Stimulated activated naive CD4-positive, alpha-beta T cell treated with Interleukin-2 at 50 U/mL for 16 hours (primary cell): ENCODE measurements at places on chromosomes 1 and 21.
A peak's percentile ranks its signal among the peaks of the same experiment; 100 is the strongest.

DNA sequence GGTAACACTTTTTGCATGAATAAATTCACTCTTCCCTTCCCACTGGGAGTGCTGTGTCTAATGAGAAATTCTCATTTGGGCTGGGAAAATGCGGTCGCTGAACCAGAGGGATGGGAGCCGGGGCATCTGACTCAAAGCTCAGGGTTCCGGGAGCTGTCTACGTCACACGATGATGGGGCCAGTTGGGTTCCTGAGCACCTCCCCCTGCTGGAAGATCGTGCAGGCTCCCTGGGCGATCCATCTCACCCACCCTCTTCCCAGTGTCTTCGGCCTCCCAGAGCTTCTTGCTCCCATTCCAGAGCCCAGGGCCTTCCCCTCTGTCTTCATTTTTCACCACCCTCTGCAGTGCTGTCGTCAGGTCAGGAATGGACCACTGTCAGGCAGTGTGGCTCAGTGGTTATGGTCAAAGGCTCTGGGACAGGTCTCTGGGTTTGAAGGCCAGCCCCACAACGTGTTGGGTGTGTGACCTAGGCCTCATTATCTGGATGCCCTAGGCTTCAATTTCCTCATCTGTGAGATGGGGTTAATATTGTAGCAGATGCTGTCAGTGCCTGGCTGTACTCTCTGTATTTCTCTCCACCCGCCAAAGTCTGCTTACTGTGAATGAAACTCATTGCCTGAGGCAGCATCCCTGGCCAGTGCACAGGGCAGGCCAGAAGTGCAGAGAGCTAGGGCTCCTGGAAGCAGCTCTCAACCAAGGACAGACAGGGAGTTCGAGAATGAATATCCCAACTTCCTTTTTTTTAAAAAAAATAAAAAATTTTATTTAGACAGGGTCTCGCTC is 31.8 kb downstream of the IGSF21 start:
- no peak for DNase-seq

DNA sequence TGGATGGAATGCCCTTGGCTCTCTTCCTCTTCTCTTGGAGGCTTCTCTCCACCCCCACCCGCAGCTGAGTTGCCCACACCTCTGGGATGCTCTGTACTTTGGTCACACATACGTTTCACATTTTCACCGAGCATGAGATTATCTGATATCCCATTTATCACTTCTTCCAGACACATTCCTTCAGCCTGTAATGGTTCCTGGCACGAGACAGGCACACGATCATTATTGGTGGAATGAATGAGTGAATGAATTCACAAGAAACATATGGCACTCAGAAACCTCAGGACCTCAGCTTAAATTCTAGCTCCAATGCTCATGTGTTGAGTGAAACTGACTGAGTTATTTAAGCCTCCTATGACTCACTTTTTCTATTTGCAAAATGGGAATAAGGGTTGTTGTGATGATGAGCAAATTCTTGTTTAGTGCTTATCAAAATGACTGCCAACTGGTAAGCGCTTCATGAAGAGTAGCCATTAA is 242.7 kb upstream of the JUN start:
- DNase-seq, result no peak

- DNase-seq, result peak; percentile 48
These were observed at the start of gene VAV3 for GRCh38 chr1:107965110-107965991. TSS of gene VAV3 (minus strand) at chr1:107965180. CDS start at chr1:107964869, 311 bp downstream.

GRCh38 chr1:225480825-225481434 is 53.1 kb upstream of the LBR start:
- DNase-seq, result peak; percentile 24

DNA sequence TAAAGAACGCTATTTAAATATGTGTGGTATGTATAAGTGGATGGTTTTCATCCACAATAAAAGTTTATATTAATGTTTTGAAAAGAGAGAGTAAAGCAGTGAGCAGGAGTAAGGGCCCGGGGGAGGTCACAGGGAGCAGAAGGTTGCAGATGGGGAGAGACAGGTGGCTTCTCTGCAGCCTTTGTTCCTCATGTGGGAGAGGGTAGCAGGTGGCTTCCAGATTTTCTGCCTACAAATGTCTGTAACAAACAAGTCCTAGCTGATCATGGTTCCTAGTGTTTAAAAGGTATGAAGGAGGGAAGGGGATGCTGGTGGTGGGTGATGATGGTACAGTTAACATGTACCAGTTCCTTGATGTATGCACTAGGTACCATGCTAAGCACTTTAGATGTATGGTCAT is 18.8 kb downstream of the QSOX1 start:
- no peak for DNase-seq

- peak; percentile 51 for DNase-seq
These were observed at the start of gene COA7 for GRCh38 chr1:52697795-52698674. TSS of gene COA7 (minus strand) at chr1:52698347. CDS start at chr1:52698326, 21 bp downstream.

DNA sequence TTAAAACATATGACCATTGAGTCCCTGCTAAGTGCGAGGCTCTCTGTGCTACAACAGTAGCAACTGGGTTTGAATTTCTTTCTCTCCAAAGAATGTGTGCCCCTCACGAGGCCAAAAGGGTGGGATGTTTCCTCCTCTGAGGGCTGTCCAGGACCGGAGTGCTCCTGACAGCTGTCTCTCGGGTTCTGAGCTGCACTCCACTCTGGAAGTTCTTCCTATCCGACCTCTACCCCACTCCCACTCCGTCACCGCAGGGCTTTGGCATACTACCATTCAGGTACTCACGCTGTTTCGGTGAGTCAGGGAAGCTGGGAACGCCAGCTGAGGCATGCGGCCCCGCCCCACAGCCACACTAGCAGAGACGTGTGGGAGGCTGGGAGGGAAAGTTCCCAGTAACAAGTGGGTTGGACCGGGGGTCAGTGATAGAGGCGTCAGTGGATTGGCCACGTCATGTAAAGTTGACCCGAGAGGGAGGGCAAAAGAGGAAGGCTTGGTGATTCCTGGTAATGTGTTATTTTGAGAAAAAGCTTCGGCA is 705 bp upstream of the SLC50A1 start:
- peak; percentile 76 for DNase-seq

DNA sequence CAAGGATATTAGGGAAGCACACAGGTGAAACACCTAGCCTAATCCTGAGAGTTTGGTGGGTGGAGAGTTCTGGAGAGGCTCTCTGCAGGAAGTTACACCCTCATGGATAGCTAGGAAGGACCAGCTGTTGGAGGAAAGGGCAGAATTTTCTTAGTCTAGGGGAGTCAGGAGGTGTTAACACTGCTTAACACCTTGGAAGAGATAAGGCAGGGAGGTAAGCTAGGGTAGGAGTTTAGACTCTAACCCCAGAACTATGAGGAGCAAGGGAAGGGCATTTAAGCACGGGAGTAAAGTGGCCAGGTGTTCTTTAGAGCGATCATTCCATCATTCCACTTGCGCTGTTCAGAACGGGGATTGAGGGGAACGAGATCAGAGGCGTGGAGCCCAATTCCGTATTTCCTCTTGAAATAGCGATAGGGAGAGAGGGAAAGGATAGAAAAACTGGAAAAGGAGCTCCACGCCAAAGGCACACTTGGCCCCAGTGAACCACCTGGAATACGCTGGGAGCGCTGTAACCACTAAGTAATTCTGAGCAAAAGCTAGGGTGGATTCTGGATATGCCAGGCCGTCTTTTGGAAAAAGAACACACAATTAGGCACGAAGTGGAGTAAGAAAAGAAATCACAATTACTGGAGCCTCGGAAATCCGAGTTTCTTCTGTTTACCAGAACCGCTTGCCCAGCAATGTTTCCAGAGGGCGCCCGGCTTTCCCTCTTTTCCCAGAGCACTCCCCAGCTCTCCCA is 1.5 kb upstream of the GPR137B start:
- no peak for DNase-seq

DNA sequence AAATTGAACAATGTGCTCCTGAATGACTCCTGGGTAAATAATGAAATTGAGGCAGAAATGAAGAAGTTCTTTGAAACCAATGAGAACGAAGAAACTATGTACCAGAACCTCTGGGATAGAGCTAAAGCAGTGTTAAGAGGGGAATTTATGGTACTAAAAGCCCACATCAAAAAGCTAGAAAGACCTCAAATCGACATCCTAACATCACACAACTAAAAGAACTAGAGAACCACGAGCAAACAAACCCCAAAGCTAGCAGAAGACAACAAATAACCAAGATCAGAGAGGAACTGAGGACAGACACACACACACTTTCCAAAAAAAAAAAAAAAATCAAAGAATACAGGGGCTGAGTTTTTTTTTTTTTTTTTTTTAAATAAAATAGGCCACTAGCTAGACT is 564.2 kb downstream of the SMYD3 start:
- DNase-seq, result no peak

GRCh38 chr1:24900985-24901781 is 28.9 kb downstream of the RUNX3 start:
- DNase-seq, result no peak

- DNase-seq, result no peak
These were observed 175.6 kb upstream of the ESRRG start for GRCh38 chr1:216898801-216899200.

DNA sequence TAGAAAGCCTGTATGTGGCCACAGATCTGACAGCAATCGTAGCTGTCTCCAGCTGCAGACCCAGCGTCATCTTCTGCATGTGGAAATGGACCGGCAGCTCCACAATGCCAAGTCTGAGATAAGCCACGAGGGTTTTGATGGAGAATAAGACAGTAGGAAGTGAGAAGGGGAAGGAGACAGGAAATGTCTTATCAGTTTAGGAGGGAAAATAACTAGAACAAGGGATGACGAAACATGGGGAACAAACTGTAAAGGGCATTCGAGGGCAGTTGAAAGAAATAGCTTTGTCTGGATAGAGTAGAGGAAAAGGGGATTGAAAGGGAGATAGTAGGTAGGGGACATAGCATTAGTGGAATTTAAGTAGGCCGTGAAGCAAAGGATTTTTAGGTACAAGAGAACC is 74.0 kb upstream of the CTTNBP2NL start:
- DNase-seq, result no peak

- no peak for DNase-seq
These were observed at the start of gene LHX4 for GRCh38 chr1:180229483-180230415. TSS of gene LHX4 (plus strand) at chr1:180230264. CDS start at chr1:180230530, 266 bp downstream.

- DNase-seq, result no peak
These were observed 448.6 kb downstream of the SMYD3 start for GRCh38 chr1:246058466-246058865.

DNA sequence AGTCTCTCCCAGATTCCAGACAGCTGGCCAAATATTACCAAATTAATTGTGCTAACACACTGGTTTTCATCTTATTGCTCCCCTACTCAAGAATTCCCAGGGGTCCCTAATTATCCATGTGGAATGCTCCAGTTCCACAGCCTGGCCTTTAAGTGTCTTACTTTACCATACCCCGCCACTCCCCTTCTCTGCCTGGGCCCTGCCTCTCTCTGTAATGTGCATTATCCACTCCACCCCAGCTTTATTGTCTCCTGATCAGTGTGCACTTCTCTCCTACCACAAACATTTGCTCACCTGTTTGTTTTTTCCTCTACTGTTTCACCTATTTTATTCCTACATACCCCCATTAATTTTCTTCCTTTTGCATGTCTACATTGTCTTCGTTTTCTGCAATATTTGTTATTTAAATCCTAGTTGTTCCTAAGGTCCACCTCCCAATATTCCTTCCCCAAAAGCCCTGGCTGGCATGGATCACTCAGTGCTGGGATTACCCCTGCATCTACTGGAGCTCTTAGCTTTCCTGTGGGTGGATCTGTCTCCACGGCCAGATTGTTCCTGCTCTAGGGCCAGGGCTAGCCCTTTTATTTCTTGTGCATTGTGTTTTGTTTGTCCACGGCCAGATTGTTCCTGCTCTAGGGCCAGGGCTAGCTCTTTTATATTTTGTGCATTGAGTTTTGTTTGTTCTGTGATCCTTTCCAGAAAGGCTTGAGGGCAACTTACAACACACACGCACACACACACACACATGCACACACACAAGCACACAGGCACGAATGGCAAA is 33.4 kb upstream of the ATP1B1 start:
- no peak for DNase-seq

DNA sequence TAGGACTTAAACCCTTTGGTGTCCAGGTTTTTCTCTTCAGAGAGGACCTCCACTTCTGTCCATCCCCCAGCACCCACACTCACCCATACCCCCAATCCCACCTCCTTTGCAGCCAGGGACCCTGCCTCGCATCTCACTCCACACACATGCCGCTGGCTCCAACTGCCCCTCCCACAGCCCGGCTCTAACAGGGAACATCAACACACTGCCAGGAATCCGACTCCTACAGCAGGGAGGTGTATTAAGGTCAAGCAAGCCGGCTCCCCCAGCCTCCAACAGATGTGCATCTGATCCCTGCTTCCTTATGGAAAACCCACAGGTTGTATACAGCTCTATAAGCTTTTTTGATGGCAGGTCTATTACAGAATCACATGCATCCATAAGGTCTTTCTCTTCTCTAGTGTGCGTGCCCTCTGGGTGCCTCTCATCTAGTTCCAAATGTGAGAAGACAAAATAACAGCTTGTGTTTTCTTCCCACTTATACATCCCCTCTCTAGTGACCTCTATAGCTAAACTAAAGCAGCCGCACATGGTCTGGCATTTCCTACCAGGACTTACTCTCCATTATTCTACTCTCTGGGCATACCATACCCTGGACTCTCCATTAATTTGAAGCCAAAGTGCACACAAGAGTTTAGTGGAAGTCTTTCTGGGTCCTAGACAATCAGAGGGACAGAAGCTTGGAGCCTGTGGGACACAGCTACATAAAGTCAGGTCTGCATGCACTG is 16.3 kb downstream of the PIK3C2B start:
- DNase-seq, result no peak

GRCh38 chr1:118137900-118138299 is 47.1 kb downstream of the SPAG17 start:
- DNase-seq, result no peak

- no peak for DNase-seq
These were observed 9.4 kb upstream of the TMEM52 start for GRCh38 chr1:1928231-1929101.

- DNase-seq, result no peak
These were observed 76.0 kb downstream of the TENT5C start for GRCh38 chr1:117681901-117682250.

DNA sequence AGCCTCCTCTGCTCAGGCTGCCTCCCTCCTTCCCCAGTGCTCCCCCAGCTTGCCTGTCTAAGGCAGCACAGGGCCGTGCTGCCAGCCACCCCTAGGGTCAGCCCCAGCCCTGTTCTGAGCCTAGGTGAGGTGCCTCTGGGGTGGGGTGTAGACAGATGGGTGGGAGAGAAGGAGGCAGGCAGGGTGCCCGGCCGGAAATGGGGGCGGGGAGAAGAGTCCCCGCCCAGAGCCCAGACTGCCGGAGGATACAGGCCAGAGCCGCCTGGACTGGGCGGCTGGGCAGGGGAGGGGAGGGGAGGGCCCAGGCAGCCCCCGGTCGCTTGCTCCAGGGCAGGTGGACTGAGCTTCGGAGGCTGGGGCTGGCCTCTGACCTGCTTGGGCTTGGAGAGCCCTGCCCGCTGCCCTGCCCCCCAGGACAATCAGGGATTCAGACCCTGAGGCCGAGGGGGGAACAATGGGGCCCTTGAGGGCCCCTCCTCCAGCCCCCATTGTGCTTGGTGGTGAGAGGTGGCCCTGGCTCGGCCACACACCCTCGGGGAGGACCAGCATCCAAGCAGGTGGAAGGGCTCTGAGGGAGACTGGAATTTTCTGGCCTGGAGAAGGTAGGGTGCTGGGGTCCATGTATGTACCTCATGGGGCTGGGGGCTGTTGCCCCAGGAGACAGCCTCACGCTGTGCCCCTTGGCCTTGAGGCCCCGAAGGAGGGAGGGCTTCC is at the start of gene GJC2:
Gene GJC2, plus strand, starts transcription at position 525 of the 714 bp plus-strand sequence. CDS start 7,829 bp downstream, outside the sequence.
- no peak for DNase-seq

GRCh38 chr1:15213341-15213821 is 33.6 kb upstream of the FHAD1 start:
- no peak for DNase-seq

- DNase-seq, result no peak
These were observed 77.8 kb upstream of the ZNF281 start for GRCh38 chr1:200487650-200488049.
